ENCODE measurements at places on chromosomes 2 and 18.

- no peak for DNase-seq
Observed at GRCh38 chr2:231037731-231038482, 584 bp downstream of the C2orf72 start.

GRCh38 chr2:136115183-136115761 is 2.7 kb downstream of the CXCR4 start:
- no peak for DNase-seq

DNA sequence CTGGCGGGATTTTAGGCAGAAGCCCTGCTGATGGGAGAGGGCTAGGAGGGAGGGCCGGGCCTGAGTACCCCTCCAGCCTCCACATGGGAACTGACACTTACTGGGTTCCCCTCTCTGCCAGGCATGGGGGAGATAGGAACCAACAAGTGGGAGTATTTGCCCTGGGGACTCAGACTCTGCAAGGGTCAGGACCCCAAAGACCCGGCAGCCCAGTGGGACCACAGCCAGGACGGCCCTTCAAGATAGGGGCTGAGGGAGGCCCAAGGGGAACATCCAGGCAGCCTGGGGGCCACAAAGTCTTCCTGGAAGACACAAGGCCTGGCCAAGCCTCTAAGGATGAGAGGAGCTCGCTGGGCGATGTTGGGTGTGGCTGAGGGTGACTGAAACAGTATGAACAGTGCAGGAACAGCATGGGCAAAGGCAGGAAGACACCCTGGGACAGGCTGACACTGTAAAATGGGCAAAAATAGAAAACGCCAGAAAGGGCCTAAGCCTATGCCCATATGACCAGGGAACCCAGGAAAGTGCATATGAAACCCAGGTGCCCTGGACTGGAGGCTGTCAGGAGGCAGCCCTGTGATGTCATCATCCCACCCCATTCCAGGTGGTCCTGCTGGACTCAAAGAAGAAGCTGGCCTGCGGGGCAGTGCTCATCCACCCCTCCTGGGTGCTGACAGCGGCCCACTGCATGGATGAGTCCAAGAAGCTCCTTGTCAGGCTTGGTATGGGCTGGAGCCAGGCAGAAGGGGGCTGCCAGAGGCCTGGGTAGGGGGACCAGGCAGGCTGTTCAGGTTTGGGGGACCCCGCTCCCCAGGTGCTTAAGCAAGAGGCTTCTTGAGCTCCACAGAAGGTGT is 8.5 kb downstream of the PROC start:
- DNase-seq = no peak

DNA sequence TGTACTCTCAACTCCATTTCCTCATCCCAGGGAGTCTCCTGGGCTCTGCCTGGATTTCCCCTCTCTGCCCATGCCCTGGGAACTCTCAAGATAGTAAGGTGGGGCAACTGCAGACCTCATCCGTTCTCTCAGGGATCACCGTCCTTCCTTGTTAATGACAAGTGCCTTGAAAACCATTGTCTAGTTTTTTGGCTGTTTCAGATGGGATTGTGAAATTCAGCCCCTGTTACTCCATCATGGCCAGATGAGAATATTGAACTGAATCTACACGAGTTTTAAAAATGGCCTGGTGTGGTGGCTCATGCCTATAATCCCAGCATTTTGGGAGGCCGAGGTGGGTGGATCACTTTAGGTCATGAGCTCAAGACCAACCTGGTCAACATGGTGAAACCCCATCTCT is 665 bp upstream of the HRH4 start:
- no peak for DNase-seq

DNA sequence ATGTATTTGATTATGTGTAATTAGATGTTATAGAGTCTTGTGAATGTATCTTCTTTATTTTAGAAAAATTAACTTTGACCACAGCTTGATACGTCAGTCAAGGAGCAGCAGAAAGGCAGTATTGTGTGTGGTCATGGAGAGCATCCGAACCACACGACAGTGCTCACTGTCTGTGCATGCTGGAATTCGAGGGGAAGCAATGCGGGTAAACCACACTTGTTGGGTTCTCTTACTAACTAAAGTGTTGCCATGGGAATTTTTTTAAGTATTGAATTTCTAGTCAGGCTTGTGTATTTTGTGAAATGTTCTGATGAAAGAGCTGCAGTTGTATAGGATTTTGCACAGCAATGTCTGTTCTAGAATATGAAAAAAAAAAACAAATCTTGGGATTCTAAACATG is 4.8 kb downstream of the PJVK start:
- DNase-seq = no peak

DNA sequence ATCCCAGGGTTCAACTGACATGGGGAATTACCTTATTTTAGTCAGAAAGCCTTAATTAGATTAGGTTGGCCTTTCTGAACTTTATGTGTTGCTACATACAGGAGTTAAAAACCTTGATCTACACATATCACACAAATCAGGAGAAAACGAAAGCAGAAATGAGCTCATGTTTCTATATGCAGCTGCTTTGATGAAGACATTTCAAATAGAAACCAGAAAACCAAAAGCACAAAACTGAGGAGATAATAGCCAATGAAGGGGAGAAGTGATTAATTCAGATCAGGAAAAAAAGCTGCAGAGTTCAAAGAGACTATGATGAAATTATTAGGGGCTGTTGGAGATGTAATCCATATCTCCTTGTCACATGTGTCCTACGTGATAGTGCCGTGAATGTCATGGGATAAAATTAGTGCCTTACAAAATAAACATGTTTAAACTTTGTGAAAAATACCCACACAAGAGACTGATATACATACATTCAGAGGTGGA is 255.0 kb downstream of the CAMKMT start:
- no peak for DNase-seq

DNA sequence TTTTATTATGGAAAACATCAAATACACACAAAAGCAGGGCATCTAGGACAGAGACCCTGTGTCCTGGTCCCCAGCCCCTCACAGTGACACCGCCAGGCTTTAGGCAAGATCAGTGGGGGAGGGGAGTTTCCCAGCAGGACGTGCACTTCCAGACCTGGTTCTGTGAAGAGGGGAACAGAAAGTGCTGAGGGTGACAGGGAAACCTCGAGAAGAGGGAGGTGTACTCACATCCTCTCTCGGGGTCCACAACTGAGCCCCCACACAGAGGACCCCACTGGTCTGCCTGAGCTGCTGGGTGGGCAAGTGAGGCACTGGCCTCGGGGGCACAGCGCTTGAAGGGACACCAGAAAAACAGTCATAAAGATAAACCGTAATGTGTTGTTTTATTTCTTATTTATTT is 4.4 kb upstream of the GPR35 start:
- DNase-seq = no peak

GRCh38 chr18:54647176-54647575 is 56.1 kb downstream of the DYNAP start:
- DNase-seq = no peak

DNA sequence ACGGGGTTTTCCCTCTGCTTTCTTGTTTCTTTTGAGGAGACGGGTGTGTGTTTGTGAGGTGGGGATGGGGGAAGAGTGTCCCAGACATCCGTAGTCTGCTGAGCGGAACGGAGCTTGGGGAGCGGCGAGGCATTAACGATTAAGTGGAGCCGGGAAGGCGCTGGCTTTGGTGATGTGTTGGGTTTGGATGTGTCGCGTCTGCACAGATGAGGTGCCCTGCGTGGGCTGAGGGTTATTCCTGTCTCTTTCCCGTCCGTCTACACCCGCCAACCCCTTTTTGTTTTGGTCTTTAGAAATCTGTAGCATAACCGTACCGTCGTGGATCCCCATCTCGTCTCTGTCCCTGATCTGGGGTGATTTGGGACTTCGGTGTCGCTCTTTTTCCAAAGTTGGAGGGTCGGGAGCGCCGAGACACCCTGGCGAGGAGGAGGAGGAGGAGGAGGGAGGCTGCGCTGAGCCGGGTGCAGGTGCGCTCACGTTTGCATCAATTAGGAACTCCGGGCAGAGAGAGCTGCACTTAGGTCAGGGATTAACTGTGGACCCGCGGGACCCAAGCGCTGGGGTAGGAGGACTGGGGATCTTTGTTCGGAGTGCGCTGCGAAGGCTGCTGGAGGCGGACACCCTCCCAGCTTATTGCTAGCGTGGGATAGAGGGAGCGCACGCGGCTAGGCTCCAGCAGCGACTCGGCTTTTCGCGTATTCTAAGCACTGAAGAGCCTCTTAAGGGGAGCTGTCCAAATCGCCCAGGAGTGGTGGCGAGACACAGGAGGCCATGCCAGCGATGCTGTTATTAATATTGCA is 720.3 kb downstream of the DPP10 start:
- no peak for DNase-seq

DNA sequence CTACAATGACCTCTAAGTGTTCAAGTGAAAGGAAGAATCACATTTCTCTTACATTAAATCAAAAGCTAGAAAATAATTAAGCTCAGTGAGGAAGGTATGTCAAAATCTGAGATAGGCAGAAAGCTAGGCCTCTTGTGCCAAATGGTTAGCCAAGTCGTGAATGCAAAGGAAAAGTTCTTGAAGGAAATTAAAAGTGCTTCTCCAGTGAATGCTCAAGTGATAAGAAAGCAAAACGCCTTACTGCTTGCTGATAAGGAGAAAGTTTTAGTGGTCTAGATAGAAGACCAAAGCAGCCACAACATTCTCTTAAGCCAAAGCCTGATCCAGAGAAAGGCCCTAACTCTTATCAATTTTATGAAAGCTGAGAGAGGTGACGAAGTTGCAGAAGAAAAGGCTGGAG is 932.3 kb upstream of the ACVR2A start:
- DNase-seq = no peak

DNA sequence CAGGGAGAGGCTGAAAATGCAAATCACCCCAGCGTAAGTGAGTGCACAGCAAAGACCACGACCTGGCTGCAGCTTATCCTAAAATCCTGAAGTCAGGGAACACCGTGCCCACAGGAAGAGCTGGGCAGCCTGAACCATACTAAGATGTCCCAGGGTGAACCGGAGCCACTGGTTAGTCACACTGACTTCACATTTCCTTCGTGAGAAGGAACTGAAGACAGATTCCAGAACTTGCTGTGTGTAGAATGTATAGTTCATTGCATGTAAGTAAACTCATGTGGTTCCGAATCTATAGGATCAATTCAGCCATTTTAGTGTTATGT is 84.6 kb upstream of the NDUFV2 start:
- no peak for DNase-seq

- no peak for DNase-seq
Observed at GRCh38 chr2:147110962-147111361, 733.9 kb upstream of the ACVR2A start.

- DNase-seq = no peak
Observed at GRCh38 chr2:120596191-120596811, 139.4 kb upstream of the GLI2 start.

DNA sequence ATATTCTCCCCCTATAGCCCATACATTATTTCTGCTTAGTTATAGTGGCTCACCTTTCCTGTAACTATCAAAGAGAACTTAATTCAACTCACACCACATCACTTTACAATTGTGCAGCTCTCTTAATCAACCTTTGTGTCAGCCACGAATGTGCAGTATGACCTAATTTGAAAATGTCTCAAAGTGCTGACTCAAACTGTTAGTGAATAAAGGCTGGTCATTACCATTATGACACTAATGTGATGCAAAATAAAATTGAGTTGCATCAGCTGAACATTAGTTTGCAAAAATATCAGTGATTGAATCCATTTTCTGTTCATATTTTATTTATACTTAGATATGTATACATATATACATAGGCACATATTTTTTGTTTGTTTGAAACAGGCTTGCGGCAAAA is 251.8 kb downstream of the MEIS1 start:
- DNase-seq = no peak

DNA sequence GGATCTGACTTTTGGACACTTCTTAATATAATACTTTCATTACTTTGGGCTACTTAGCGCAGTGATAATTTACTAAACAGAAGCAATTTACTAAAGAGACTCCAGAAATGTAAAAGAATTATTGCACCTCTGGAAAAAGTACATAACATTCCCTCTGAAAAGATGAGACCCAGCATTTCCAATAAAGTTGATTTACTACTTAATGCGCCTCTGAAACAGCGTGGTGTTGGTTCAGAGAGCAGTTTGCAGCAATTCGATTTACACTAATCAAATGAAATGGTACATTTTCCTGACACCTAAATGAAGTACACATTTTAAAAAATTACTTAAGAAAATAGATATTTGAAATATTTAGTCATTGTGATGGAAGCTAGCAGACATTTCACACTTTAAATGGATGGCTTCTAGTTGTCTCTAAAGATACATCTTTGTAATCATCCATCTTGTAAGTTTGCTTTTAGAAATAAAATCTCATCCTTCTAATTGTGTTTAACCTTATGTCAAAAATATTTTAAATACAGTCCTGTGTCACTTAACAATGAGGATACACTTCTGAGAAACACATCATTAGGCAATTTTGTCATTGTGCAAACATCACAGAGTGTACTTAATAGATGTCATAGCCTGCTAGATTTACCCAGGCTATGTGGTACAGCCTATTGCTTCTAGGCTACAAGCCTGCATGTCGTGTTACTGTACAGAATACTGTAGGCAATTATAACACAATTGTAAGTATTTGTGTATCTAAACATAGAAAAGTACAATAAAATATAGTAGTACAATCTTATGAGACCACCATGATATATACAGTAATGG is 284.6 kb upstream of the UBE2E3 start:
- no peak for DNase-seq

GRCh38 chr2:204655101-204655500 is 109.8 kb downstream of the PARD3B start:
- no peak for DNase-seq

DNA sequence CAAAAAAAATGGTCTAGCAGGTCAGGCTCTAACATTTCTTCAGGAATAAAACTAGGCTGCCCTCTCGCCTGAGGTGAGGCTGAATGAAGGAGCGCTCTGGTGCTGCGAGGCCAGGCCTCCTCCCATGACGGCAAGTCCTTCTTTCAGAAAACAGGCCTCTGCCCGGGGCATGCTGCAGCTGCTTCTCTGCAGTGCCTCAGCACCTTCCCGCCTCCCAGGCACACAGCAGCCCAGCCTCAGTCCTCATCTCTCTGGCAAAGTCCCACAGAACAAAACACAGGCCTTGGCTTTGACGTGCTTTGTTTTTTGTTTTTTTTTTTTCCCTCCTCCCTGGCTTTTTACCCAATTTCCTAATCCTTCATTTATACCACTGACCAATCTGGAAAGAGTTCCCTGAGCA is 74.8 kb downstream of the BCL11A start:
- DNase-seq = no peak

GRCh38 chr2:36740061-36740460 is 43.6 kb downstream of the VIT start:
- no peak for DNase-seq

DNA sequence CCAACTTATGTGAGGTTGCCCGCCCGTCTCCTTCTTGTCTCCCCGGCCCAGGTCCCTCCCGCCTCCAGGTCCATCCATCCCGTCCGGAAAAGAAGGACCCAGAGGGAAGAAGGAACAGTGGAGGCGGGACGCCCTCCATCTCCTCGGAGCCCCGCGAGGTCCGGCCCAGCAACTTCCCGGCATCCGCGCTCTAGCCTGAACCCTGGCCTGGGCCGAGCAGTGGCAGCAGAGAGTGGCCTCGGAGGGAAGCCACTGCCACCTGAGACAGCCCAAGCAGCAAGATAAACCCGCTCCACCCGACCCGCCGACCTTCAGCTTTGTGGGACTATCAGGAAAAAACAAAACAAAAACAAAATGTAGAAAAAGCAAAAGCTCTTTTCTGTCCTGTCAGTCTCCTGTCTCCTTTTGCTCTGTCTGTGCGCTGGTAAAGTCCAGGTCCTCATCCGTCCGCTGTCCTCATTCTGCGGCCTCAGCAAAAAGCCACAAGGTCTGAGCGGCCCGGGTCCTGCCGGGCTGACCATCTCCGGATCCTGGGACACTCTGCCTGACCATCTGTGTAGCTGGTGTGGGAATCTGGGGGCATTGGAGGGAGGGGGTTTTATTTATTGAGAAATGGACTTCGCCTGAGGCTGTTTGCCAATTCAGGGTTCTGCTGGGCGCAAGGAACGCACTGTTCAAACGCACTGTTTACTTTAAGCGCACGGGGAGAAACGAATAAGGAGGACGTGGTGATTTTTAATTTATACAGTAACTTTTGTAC is 3.1 kb downstream of the DLX1 start:
- DNase-seq = no peak

Measured in effector memory CD4-positive, alpha-beta T cell (primary cell).